Activated T-cell treated with anti-CD3 and anti-CD28 coated beads, Interleukin-2, amount 50 U/mL, for 1 hour (primary cell): ENCODE measurements at places on chromosomes 12 and 14.

- no peak for DNase-seq
Observed at GRCh38 chr14:92644171-92644969, 104.1 kb downstream of the LGMN start.

DNA sequence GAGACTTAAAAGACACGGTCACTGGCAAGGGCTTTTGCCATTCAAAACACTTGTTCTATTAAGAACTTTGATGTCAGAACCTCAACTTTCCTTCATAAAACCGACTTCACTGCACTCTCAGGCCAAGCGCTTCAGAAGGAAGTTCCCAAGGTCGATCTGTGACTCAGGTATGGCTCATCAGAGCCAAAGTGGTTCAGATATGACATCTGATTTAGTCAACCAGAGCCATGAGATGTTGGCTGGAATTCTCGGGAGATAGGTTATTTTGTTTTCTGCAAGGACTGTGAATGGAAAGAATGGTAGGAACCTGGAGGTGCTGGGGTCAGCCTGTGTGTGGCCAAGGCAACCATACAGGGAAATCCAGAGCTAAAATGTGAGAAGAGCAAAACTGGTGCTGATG lies 445.6 kb downstream of the GLT1D1 start:
- DNase-seq = no peak

- DNase-seq = no peak
Observed at GRCh38 chr12:23066095-23066494, 441.1 kb downstream of the ETNK1 start.

DNA sequence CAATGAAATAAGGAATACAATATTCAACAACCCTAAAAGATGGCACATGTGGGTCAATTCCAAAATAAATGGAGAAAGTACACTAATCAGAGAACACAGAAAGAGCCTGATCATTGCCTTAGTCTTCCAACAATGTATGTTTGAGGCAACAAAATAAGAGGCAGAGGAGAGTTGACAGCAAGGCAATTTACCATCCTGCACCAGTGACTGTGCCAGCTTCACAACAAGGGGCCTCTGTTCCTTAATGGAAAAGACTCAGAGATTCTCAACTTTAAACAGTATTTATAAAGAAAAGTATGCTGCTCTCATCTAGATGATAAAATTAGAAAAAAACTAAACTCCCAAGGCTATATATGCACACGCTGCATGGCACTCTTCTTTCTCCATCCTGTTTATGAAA lies 25.9 kb downstream of the EPS8 start:
- DNase-seq = no peak

GRCh38 chr12:113416091-113416754 lies 6.0 kb upstream of the SDSL start:
- no peak for DNase-seq

- no peak for DNase-seq
Observed at GRCh38 chr12:109016016-109016415, 4.9 kb downstream of the SVOP start.

DNA sequence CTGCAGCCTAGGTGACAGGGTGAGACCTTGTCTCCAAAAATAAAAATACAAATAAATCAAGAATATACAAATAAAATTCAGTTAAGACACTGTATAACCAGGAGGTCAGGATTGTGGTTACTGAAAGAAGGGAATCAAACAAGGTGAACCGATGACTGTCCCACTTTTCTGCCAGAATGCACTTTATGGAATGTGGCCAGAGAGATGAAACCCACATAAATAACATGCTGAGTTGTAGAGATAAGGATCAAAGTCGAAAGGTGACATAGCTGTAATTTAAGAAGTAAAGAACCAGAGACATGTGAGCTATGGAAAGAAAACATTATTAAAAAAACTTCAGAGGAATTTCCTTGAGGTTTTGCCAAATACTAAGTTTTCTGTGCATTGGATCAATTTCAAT lies 1098.2 kb upstream of the USP15 start:
- no peak for DNase-seq

DNA sequence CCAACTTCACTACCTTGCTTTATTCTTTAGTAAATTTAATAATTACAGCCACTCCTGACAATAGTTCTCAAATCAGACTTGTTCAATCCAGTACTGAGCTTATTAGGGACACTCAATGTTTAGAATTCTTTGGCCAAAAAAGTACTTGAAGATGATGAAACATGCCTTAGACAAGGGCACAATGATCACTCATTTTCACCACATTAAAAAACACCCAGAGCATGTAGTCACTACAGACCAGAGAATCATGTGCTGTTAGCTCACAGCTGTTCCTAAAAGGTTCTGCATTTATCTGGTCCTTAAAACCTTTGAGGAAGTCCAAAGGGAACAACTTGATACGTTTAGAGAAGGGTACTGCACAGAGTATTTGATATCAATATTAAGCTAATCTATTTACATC lies 98.7 kb downstream of the INSM2 start:
- no peak for DNase-seq

DNA sequence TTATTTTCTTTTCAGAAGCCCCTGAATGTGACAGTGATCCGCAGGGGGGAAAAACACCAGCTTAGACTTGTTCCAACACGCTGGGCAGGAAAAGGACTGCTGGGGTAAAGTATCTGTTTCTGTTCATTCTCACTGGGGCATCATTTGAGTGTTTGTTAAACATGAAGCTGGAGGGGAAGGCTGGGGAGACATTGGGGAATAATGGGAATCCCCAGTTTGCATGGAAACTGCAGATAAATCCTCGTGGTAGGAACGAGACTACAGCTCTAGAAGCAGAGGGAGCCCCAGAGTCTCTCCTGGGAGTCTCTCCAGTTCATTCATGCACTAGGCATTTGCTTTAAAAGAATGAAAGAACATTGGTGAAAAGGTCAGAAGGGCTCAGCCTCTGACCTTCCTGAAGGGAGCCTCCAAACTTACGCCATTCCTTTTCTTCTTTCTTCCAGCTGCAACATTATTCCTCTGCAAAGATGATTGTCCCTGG lies 2.5 kb upstream of the CFAP251 start:
- no peak for DNase-seq

- no peak for DNase-seq
Observed at GRCh38 chr12:119578112-119578511, 15.5 kb upstream of the TMEM233 start.

GRCh38 chr12:90030726-90031125 lies 322.1 kb upstream of the ATP2B1 start:
- no peak for DNase-seq

GRCh38 chr12:108981835-108982234 lies 39.0 kb downstream of the SVOP start:
- DNase-seq = no peak

DNA sequence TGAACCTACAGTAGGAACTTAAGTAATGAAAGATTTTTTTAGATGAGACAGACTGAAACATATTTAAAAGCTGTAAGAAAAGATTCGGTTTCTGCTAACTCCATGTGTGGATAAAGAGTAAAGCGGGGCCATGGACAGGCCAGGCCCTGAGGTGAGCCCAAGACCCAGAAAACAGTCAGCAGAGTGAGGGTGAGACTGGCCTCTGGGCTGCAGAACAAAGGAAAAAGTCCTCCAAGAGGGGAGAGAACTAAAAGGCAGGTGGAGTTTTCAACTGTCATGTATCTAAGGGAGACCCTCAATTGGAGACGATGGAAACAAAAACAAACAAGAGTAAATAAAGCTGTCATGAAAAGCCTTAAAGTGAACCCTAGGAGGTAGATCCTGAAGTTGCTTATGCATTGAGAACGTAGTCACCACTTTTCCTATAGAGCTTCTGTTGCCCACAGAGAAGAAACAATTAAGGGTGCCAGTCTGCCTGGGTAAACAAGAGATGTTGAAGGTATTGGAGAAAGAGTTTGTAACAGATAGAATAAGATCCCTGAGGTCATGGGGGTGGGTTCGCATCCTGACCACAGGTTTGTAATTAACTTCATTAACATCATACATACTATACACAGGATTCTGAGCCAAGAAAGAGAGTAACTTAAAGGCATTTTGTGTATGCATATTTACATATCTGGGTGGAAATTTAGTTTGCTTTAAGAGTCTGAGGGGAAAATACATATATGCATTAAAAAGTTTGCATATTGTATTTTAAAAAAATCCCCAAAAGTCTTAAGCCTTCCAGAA lies 268.7 kb upstream of the PDE3A start:
- no peak for DNase-seq

DNA sequence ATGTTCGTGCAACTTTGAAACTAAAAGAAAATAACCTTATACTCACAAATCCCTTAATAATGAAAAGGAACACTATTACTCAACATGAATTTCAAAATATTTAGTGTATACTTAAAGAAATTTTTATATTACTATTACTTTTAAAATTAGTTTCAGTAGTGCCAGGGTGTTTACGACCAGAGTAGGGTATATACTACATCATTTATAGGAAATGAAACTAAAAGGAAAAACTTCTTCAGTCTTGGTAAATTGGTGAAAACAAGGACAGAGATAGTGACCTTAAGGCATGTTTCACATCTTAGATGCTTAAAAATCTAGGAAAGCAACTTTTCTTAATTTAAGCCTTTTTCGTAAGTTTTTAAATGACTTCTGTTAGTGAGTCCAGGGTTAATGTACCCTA lies 4.5 kb downstream of the USP15 start:
- no peak for DNase-seq

DNA sequence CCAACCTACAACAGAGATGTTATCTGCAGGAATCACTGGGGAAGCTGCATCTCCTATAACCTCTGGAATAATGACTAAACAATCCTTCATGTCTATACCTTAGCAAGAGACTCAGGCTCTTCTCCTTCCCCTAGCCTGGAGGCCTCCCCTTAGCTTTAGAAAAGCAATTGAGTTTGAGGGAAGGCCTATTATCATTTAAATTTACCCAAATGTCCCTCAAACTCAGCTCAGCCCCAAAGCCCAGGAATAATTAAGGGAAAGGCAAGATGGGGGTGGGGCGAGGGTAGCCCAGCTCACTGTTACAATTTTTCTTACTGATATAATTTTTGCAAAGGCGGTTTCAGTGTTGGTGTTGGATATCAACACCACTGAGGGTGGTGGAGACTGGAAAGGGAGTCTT lies 151.4 kb upstream of the EEA1 start:
- DNase-seq = no peak

GRCh38 chr12:106750524-106750923 lies 24.0 kb upstream of the RIC8B start:
- no peak for DNase-seq

DNA sequence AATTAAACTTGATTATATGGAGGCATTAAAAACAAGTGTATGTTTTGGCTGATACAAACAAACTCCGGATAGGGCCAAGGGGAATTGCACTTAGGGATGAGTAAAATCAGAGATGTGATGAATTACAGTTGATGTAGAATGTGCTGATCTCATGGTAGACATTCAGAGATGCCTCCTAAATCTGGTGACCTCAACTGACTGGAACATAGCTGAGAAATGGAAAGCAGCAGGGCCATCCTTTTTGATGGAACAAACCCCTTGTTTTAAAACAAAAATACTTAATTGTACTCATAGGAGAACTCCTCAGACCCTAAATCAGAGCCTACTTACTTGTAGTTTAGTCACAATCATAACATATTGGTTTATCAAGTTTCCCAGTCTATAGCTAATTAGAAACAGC lies 122.8 kb downstream of the C12orf75 start:
- no peak for DNase-seq

DNA sequence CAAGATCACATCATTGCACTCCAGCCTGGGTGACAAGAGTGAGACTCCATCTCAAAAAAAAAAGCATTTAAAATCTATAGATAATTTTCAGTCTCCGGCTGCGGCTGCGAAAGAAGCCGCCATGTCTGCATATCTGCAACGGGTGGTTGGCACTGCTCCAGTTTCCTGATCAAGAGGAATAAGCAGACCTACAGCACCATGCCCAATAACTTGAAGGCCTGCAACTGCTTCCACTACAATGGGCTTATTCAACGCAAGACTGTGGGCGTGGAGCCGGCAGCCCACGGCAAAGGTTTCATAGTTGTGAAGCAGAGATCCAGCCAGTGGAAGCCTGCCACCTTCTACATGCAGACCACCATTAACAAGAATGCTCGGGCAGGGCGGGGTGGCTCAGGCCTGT lies 30.6 kb upstream of the EID3 start:
- no peak for DNase-seq

DNA sequence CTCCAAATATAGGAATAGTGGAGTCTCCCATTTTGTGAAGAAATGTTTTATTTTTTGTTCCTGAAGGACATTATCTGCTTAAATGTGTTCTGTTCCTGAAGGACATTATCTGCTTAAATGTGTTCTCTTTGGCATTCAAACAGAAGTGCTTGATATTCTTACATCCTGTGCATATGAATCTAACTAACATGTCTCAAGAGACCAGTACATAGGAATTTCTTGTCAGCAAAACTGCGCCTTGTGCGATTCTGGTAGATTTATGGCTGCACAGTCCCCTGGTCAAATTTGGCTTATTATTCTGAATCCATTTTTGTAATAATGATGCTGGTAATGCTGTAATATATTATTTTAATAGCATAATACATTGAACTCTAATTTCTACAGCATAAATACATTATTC lies 722.4 kb downstream of the NOVA1 start:
- no peak for DNase-seq

- DNase-seq = no peak
Observed at GRCh38 chr12:11687528-11687927, 38.1 kb downstream of the ETV6 start.

DNA sequence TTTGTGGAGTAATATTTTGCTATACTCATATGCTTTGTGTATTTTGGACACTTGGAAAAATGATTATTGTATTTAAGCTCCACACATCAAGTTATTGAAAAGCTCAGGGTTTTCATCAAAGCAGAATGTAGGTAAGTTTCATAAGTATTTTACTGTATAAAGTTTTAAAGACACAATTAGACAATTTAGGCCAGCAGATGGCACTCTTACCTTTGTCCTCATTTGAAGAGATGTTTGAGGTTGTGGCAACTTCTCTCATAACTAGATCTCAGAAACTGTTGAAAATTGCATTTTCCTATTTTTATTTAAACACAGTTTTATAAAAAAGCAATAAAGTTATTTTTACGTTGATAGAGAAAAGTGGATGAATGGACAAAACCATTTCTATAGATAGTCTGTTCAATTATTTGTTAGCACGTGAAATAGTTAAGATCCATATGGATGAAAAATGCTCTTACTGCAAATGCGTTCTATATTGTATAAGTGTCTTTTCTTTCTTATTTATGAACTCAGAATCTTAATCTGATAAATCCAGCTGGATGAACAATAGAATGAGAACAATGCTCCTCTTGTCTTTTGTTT lies 300.0 kb downstream of the AEBP2 start:
- no peak for DNase-seq

GRCh38 chr14:103169954-103170353 lies 46.7 kb downstream of the TNFAIP2 start:
- no peak for DNase-seq
